CD4-positive, alpha-beta memory T cell (primary cell): ENCODE measurements at places on chromosomes 1 and 21. TPM values are rescaled to one million over a fixed set of nuclear protein-coding genes. Genes with fewer than 3 reads are reported as not detected.

DNA sequence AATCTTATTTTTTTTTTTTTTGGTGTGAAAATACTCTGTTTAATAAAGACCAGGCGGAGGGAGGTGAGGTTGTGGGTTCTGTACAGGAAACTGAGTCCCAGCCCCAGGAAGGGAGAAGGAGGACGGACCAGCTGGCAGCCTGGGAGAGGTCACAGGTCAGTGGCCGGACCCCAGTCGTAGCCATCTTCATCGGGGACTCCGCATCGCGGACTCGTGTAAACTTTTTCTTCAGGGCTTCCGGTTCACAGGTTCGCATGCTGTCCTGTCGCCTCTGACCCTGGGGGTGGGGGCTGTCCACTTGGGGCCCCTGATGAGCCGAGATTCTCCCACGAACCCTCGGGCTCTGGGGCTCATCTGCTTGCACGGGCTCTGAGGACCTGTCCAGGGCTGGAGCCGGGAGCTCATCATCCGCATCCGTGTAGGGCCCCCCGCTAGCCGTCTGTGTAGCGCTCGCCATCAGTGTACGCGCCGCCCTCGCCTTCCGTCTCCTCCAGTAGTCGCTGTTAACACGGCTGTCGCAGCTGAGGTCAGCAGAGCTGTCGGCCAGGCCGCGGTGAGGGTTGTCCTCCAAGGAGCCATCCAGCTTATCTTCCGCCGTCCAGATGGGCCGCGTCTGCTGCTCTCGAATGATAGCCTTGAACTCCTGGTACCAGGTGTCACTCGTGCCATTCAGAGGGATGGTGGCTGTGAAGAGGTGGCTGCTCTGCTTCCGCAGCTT is 975.7 kb upstream of the PRMT6 start:
- DNase-seq, result no peak

GRCh38 chr1:234612352-234613127 is 2.6 kb upstream of the IRF2BP2 start:
- DNase-seq, result peak; percentile 83

- DNase-seq, result no peak
These were observed 638.5 kb upstream of the CAMK1G start for GRCh38 chr1:208944981-208945451.

- DNase-seq, result peak; percentile 69
These were observed 642 bp downstream of the TRIM62 start for GRCh38 chr1:33180911-33181890.

GRCh38 chr1:110209715-110210603 is at the start of gene KCNC4:
TSS of gene KCNC4 (plus strand) at chr1:110210314. CDS start at chr1:110211500, 1,186 bp downstream.
- DNase-seq, result peak; percentile 91

DNA sequence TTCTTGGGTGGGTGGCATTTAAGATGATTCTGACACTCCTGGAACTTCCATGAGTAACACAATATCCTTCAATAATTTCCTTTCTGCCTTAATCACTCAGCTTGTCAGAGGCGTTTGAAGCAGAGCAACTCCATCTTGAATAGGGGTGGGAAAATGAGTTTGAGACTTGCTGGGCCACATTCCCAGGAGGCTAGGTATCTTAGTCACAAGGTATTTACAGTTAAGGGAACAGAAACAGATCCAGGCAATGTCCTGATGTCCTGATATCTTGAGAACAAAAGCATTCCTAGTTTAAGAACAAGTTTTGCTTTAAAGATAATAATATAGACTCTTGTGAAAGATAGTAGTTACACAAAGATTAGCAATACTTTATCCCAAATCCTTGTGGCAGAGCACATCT is 76.6 kb upstream of the KIAA0040 start:
- DNase-seq, result no peak

SUSD4 gene
- 18.5 TPM for polyA plus RNA-seq

RHD gene
- 0.13 TPM for polyA plus RNA-seq
